Upper lobe of left lung (tissue), 6 donors: ENCODE measurements at places on chromosomes 2 and 18. TPM values are rescaled to one million over a fixed set of nuclear protein-coding genes. Genes with fewer than 3 reads are reported as not detected.

MROH2A gene
- not detected for total RNA-seq

TSPYL6 gene
- total RNA-seq = not detected

KCNG3 gene
- total RNA-seq = 7.2 TPM

SPP2 gene
- not detected for total RNA-seq

FLACC1 gene
- total RNA-seq = 2.4 TPM

PHLPP1 gene
- total RNA-seq = 15.5 TPM

PLEK gene
- total RNA-seq = 34.9 TPM

ALLC gene
- not detected for total RNA-seq

SUPT7L gene
- 24.7 TPM for total RNA-seq

CXCR1 gene
- total RNA-seq = 11.6 TPM

C2orf15 gene
- total RNA-seq = 1.8 TPM

DPP4 gene
- 22.2 TPM for total RNA-seq

- no peak for DNase-seq
These were observed 34.2 kb downstream of the GKN2 start for GRCh38 chr2:68918497-68918896.

GRCh38 chr18:8991155-8991554, 111.3 kb upstream of the NDUFV2 start:
- no peak for DNase-seq

GRCh38 chr18:2612996-2613395, 41.6 kb downstream of the NDC80 start:
- no peak for DNase-seq

DNA sequence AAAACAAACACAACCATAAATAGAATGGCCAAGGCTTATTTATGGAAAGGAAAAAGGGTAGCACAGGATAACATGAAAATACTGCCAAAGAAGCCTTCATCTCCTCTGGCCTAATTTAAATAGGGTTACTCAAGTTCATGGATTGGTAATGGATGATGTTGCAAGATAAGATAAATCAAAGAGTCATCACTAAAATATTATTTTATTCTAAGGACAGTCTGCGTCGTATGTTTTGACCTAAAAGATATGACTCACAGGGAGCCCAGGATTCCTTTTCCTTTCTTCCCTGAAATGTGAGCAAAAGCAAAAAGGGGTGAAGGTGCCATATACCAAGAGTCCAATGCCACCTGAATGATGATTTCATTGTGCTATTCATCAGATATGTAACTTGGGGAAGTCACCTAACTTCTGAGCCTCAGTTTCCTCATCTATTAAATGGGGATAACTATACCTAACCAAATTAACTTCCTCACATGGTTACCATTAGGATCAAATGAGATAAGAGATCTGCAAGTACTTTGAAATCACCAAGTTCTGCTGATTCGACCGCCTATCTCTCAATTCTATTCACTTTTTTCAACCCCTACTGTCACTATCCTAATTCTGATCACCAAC, 137.7 kb downstream of the THADA start:
- DNase-seq = no peak

- DNase-seq = no peak
These were observed 417.5 kb upstream of the HS6ST1 start for GRCh38 chr2:128736046-128736688.

DNA sequence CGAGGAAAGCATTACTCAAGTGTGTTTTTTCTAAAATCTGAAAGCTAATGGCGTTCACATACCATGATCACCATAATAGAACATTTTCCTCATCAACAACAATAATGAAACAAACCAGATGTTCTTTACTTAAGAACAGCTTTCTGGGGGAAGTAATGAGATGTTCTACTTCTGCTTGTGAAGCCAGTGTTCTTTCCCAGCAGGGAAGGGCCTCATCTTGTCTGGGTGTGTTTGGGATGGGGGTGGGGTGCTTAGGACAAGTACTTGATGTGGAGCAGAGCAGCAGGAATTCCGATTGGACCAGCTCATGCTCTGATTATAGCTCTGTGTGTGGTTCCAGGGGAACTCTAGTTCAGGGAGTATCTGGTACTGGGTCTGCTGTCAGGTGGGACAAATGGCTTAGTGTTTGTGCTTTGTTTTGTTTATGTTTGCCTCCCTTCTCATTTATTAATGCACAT, 163.0 kb upstream of the NOSTRIN start:
- no peak for DNase-seq

DNA sequence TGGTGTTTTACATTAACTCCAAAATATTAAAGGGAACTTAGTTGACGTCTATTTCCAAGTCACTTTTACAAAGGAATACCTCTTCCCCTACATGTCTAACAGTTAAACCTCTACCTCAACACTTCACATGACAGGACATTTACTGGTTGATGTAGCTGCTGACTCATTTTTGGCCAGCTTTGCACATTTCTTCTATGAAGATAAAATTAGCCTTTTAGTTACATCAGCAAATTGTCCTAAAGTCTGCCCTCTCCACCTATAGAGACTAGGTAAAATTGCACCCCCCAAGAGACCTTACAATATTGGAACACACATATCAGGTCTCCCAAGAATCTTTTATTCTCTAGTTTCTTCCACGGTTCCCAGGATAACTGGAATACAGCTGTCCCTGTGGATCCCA, 10.1 kb upstream of the CERS6 start:
- no peak for DNase-seq

- DNase-seq = no peak
These were observed 38.9 kb downstream of the CNGA3 start for GRCh38 chr2:98385050-98385699.

DNA sequence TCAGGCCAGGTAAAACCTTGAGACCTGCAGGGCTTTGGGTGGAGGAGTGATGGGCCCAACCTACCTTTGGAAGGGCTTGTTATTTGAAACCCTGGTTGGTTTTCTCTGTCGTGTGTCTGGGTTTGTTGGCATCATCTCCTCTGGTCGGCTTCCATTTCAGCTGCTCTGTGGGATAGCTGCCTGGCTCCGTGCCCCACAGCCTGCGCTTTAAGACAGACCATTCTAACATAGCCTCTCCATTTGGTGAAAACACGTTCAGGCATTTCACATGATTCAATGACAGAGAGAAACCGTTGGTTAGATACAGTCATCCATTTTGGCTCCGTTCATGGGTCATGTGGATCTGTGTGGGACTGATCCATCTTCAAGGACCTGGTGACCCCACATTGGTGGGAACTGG, 37.0 kb upstream of the LYPD6B start:
- DNase-seq = no peak

DNA sequence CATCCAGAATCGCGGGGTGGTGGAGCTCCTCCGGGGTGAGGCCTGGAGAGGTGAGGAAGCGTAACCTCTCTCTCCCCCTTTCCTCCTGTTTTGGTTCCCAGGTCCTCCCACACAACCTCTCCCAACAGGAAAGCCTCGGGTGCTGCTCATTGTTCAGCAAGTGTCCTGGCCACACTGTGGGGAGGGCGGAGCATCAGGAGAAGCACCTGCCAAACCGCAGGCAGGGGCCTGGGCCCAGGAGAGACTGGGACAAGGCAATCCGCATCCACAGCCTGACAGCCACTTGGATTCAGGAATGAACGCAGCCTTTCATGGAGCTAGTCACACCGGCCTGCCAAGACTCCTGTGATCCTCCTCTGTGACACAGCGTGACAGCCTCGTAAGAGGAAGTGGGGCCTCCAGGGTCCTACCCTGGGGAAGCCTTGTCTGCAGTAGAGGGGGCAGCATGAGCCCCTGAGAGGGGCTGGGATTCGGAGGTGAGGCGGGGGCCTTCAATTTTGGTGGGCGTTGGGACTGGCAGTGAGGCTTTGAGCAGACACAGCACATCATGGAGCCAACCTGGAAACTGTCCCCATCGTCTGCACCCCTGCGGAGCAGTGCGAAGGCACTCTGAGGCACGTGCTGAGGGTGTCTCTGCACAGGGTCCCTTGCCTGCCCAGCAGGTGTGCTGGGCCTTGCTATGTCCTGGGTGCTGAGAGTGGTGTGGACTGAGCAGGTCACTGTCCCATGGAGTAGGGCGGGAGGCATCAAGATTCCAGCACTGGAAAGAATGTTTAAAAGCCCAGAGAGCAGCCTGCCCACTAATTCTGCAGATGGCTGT, 62.2 kb downstream of the EDAR start:
- no peak for DNase-seq

GRCh38 chr2:43605851-43606250, 10.0 kb upstream of the THADA start:
- no peak for DNase-seq

GRCh38 chr2:224816816-224817215, 100.7 kb upstream of the CCDC195 start:
- no peak for DNase-seq

DNA sequence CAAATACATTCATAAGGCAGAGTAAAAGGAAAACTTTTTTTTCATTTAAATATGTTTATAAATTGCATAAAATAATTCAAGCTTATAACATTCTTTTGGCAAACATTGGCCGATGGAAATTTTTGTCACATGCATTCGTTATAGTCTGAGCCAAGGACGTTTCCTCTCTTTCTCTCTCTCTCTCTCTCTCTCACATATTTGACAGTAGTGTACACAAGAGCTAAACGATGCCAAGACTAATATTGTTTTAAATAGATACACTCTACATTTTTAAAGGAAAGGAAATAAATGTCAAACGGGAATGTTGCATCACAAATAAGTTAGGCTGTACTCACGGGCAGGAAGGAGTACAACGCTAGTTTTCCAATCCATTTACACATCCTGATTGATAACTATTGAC, 251.1 kb upstream of the SMIM21 start:
- DNase-seq = no peak

DNA sequence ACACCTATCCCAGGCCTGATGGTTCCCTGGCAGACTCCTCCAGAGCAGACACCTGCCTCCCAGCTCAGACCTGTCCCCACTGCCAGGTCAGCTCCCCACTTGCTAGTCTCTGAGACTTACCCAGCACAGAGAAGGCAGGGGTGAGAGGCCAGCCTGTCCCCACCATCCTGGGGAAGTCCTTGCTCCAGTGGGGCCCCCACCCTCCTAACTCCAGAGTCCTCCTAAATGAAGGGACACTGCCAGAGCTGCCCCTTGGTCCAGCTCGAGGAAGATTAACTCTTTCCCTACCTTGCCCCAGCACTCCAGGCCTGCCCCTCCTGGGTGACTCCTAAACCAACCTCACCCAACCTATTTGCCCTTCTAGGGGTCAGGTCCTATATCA, 30.4 kb upstream of the TNS1 start:
- no peak for DNase-seq

DNA sequence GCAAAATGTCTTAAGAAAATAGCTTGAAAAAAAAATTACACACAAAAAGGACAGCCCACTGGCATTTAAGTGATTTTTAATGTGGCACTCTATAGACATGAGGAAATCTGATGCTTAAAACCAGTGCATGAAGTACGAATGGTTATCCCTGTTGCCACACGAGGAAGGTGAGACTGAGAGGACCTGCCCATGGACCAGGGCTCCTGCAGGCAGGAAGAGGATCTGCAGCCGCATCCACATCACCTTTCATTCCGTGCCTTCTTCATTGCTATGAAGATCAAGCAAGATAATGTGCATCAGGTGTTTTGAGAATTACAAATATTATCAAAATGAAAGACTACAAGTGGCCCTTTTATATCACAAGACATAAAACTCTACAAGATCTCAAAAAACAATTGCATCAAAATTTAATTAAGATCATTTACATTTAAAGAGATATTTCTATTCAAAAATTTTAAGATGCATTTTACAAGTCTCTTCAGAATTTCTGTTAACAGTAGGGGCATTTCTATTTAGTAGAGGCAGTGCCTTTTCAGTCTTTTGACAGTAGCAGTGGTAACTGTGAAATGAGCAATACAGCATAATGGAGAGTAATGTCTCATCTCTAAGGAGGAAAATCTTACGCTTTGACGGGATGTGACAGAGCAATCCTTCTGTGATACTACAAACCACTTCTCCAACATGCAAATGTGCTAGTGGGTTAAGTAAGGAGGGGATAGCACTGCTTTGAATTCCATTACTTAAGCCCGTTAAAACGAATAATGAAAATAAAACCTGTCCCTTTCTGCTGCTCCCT, 83.4 kb downstream of the SLC5A7 start:
- DNase-seq = no peak

DNA sequence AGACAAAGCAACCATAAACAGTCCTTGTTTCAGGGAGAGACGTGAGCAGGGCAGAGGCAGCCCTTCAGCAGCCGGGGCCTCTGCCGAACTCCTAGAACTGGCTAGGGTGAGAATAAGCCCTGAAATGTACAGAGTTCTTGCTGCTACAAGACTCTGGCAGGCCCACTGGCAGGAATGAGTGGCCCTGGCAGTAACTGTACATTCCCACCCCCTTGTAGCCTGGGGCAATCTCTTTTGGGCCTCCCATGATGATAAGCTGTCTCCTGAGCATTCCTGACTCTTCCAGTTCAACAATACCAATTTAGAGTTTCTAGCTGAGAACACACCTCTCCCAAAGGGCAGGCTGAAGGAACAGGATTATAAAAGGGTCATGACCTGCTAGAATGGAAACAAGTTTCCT, 54.3 kb downstream of the HAUS1 start:
- DNase-seq = no peak

DNA sequence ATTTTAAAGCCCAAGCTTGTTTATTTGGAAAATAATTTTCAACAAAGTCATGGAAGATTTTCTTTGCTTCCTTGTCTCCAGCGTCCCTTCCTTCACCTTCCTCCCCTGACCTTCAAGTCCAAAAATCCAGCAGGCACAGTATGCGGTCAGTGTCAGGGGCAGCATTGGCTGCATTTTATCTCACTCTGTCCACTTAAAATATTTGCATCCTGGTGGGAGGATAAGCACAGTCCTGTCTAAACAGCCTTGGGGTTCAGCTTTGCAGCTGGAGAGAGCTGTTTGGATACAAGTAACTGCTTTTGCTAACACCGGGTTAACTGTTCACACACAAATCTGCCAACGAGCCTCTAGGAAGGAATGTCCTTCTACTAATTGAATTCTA, 318.1 kb downstream of the PDE11A start:
- no peak for DNase-seq

- DNase-seq = no peak
These were observed 195.7 kb downstream of the MTCL1 start for GRCh38 chr18:8901019-8901418.

- DNase-seq = peak; percentile 40
These were observed 10.5 kb downstream of the EVX2 start for GRCh38 chr2:176072951-176073904.

DNA sequence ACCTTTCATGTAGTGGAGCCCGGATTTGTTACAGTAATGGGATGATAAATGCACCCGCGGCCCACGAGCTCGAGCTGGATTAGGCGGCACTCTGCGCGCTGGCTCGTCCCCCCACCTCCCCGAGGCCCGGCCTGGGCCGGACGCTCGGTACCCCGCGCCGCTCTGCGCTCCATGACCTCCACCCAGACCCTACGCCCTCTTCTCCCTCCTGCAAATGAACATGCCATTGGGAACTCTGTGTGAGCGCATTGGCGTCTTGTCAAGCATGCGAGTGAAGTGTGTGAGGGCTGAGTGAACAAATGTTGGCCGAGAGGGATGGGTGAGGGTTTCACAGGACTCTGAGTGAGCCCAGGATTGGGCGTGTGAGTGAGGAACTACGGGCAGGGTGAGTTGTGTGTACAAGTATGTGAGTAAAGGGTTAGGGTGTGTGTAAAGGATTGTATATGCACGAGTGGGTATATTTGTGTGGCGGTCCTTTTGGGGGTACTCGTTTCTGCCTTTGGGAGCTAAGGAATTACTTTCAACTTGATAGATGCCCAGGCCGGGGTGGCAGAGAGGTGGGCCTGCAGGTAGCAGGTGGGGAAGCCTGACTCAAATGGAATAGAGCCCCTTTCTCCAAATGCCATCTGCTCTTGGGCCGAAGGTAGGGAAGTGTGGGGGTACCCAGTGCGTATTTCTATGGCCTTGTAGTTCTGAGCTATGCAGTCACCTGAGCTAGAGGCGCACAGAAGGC, 2.9 kb upstream of the EN1 start:
- no peak for DNase-seq

- no peak for DNase-seq
These were observed 930.1 kb upstream of the TMEFF2 start for GRCh38 chr2:193124815-193125214.

- no peak for DNase-seq
These were observed 41.7 kb upstream of the LYPD6B start for GRCh38 chr2:148996805-148997204.
